Activated CD8-positive, alpha-beta T cell treated with anti-CD3 and anti-CD28 coated beads for 36 hours (primary cell): ENCODE measurements at places on chromosomes 7 and 10.

- no peak for DNase-seq
Observed at GRCh38 chr10:128950916-128951275, 516.1 kb upstream of the MGMT start.

GRCh38 chr7:29839302-29839701, 33.0 kb downstream of the WIPF3 start:
- DNase-seq: no peak

- no peak for DNase-seq
Observed at GRCh38 chr10:3330663-3331062, 158.1 kb upstream of the PITRM1 start.

- DNase-seq: no peak
Observed at GRCh38 chr10:82409671-82410070, 534.7 kb downstream of the NRG3 start.

DNA sequence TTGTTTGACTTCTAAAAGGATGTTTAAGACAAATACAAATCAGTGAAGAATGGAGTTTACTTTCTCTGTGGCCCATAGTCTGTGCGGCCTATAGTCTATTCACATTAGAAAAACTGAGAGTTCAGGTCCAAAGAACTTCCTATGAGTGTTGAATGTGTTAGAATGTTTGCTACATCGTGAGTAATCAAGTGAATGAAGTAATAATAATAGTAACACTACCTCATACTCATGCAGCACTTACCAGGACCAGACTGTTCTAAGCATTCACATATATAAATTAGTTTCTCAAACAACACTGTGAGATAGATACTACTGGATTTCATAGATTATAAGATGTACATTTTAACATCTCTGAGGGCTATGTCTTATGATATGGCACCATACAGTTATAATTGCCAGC, 70.4 kb downstream of the RALA start:
- DNase-seq: no peak

DNA sequence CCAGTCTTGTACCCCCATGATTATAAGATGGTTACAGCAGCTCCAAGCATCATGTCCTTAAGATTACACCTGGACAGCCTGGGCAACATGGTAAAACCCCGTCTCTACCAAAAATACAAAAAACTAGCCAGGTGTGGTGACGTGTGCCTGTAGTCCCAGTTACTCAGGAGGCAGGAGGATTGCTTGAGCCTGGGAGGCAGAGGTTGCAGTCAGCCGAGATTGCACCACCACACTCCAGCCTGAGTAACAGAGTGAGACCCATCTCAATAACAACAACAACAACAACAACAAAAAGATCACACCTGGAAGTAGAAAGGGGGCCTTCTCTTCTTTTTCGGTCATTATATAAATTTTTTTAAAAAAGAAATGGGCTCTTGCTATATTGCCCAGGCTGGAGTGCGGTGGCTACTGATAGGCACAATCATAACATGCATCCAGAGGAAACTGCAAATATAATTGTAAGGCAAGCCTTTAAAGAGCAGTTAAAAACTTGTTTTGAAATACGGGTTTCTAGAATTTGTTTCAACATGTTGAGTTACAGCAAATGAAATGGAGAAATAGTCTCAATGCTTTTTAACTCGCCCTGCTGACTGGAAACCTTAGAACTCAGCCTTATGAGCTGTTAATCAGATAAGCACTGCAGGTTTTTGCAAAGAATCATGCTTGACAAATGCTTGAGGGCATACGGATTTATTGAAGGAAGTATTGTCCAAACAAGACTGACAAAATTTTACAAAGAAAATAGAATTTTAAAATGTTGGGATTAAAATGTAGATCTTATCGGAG, 4.7 kb upstream of the ENTPD7 start:
- DNase-seq: no peak

- peak; percentile 80 for DNase-seq
Observed at GRCh38 chr7:139075031-139075652, 34.4 kb downstream of the ZC3HAV1 start.

- peak; percentile 18 for DNase-seq
Observed at GRCh38 chr7:112272921-112273561, 66.5 kb downstream of the ZNF277 start.

- no peak for DNase-seq
Observed at GRCh38 chr10:18699849-18700840, 40.9 kb downstream of the ARL5B start.

DNA sequence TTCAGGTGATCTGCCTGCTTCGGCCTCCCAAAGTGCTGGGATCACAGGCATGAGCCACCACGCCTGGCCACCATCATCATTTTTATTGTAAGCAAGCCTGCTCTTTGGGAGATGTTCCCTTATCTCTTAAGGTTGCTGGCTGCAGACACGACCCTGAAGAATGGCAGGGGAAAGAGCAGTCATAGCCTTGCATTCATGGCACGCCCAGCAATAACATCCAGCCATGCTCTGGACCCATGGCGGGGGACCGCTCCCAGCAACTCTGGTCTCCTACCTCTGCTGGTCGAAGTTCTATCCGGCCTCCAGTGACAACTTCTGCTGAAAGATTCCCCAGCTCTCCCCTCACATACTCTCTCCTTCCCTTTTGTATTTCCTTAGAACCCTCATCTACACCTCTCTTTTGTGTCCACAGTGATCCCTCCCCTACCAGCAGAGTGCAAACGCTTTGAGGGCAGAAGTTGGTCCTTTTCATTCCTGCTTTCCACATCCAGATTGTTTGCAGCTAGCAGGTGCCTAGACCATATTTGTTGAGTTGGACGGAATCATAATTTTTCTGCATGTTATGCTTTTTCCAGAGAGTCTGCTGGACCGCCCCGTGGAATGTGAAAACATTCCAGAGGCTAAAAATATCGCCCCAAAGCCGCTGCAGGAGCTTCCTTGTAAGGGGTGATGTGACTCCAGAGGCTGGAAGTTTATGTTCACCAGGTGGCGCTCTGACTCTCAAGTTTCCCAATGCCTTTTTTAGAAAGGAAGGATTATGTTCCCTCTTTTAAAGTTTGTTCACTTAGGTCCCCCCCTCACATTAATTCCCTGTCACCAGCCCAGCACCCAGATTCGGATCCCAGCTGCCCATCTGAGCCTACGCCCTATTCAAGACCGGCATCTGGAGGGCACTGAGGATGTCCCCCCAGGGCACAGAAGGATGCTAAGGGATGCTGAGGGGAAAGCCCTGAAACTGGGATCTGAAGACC, 4.3 kb upstream of the MARVELD1 start:
- DNase-seq: peak; percentile 65

GRCh38 chr10:30639946-30640786, 10.6 kb upstream of the LYZL2 start:
- peak; percentile 33 for DNase-seq

DNA sequence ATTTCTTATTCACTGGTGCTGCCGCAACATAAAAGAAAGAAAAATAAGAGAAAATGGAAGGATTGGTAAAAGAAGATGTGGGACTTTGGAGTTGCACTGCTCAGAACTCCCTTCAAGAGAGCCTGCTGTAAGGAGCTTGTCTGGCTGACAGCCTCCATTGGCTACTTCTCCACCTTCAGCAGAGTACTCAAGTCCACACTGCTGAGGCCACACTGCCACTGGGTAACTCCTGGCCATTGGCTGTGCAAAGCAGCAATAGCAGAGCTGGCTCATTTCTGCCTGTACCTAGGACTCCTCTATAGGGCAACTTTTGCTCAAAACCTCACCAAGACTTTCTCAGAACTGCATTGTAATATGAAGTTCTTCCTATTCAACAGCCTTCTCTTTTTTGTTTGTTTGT, 38.7 kb upstream of the PCLO start:
- DNase-seq: no peak

DNA sequence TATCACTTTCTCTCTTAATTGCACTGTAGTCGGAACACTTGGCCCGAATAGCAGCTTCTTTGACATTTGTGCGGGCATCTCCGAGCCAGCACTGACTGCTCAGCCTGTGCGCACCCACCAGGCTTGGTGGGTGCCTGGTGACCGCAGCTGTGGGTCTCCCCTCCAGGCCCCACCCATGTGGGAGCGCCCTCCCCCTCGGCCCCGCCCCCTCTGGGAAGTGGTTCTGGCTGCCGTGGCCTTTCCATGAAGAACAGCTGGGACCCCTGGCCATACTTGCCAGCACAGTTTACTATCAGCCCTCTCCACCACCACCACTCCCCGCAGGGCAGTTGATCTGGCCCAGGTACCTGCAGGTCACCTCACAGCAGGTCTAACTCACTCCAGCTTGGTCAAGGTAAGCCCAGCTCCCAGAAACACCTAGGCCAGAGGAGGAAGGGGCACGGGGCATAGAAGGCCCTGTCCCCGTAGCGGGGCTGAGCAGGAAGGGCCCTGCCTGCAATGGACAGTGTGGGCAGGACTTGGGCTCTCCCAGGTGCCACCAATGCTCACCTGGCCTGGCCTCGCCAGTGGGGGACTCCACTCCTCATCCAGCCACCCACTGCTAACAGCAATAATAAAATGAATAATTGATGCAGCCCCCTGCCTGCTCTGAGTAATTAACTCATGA, 5.8 kb downstream of the RASGEF1A start:
- no peak for DNase-seq

DNA sequence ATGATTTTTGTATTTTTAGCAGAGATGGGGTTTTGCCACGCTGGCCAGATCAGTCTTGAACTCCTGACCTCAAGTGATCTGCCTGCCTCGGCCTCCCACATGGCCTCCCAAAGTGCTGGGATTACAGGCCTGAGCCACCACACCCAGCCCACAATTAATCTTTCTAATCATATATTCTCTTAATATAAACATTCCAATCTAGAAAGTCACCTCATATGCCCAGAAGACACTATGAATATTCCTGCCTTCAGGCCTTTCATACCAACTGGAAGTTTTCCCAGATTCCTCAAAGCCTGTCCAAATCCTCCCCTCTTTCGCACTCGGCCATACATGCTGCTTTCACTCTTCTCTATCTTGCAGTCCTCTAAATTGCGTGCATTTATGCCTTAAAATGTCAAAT, 32.6 kb downstream of the PDZD8 start:
- DNase-seq: no peak

DNA sequence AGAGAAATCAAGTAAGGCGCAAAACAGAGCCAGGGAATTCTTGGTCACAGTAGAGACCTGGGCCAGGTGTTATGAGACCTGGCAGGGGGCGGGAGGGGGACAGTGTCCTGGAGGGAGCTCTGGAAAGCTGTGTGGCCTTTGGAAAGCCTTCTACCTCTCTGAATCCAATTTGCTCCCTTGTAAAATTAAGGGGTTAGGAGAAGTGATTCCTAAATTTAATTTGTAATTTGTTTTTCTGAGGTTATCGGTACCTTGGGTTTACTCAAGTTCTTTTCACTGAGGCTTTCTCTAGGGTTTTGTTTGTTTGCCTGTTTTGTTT, 920.8 kb downstream of the TYW1 start:
- no peak for DNase-seq

GRCh38 chr10:69854511-69855345, 53.0 kb downstream of the COL13A1 start:
- no peak for DNase-seq

- no peak for DNase-seq
Observed at GRCh38 chr7:51275532-51275931, 41.1 kb downstream of the COBL start.

DNA sequence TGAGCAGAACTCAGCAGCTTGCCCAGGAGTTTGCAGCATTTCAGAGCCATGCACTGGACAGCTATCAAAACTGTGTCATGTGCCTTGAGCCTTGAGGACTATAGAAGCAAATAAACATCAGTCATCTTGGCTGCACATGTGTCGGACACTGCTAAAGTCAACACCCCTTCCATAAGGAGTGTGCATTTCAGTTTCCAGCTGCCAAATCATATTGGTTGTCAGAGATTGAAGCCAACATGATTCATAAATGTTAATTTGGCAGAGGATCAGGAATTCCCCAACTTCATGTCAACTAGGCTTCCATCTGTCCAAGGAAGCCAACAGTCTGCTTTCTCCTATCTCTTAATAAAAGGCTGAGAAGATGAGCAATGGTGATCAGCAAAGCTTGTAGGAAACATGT, 32.8 kb downstream of the SLC16A12 start:
- DNase-seq: no peak
